ENCODE measurements at places on chromosomes 16 and 17.

DNA sequence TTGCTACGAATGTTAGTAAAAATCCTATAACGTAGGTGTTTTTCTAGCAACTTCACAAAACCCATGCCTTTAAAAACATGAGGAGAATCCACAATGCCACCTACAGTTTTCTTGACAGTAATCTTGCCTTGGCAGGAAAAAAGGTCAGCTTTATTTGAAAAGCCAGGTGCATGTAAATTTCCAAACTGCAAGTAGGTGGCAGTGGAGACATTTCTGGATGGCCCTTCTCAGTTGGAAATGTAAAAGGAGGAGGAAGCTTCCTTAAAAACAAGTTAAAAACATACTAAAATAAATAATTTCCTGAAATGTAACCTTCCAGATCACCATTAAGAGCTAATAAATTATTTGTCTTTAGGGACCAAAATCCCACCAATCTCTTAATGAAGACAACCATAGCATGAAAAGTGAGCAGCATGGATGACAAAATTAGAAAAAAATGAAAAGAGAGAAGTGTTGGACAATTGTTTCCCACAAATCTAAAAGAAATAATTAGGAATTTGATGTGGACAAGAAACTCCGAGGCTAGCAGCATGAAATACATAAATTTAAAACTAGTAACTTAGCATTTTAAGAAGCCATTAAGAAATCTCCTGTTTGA lies 152.2 kb downstream of the SNX11 start:
- no peak for DNase-seq

GRCh38 chr17:64343833-64344637 lies 46.6 kb downstream of the PECAM1 start:
- DNase-seq: peak; percentile 23

- no peak for DNase-seq
These were observed 684.0 kb downstream of the CDH11 start for GRCh38 chr16:64437706-64438324.

GRCh38 chr17:33463887-33464286 lies 170.8 kb upstream of the ASIC2 start:
- no peak for DNase-seq

- no peak for DNase-seq
These were observed 17.9 kb upstream of the SMIM5 start for GRCh38 chr17:75615301-75615700.

- DNase-seq: no peak
These were observed 1.7 kb upstream of the CBX8 start for GRCh38 chr17:79798299-79799173.

- DNase-seq: no peak
These were observed 37.8 kb downstream of the YWHAE start for GRCh38 chr17:1362065-1362848.

GRCh38 chr16:24953721-24954120 lies 61.4 kb downstream of the ARHGAP17 start:
- DNase-seq: no peak

GRCh38 chr16:81036751-81037350 lies 1.2 kb downstream of the ATMIN start:
- no peak for DNase-seq

GRCh38 chr17:41912925-41913324 lies 5.8 kb downstream of the ACLY start:
- DNase-seq: no peak

- DNase-seq: peak; percentile 80
These were observed 23.2 kb upstream of the NTN1 start for GRCh38 chr17:8997994-8998628.

- DNase-seq: no peak
These were observed 87.4 kb downstream of the USP32 start for GRCh38 chr17:60304502-60304901.

GRCh38 chr17:7462474-7463371 lies 16.7 kb downstream of the ZBTB4 start:
- no peak for DNase-seq

GRCh38 chr16:82772215-82772614 lies 145.4 kb downstream of the CDH13 start:
- DNase-seq: no peak

- DNase-seq: no peak
These were observed 8.2 kb downstream of the MIEN1 start for GRCh38 chr17:39722104-39722503.

DNA sequence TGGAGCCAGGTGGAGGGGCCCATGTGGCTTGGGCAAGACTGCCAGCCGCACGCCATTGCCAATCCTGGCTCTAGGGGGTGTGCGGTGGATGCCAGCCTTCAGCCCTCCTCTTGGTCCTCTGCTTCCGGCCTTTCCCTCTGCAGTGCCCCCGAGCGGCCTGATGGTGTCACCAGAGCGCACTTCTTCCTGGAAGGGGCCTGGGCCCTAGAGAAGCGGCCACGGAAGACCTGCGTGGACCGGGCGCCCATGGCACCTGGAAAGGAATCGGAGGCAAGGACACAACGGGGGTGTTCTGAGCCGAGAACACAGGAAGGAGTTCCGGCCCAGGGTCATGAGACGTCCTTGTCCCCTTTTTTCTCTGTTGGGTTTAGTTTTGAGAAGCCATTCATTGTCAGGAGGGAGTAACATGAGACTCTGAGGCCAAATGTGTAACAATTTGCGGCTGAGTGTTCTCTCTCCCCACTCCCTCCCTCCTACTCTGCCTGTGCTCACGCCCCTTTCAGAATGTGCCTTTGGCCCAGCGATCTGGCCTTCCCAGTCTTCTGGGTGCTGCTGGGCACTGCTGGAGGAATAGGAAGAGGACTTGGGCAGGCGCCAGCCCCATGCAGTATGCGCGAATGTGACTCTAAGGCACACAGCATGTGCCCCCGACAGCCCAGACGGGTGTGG lies 92.8 kb downstream of the IRX3 start:
- DNase-seq: no peak

DNA sequence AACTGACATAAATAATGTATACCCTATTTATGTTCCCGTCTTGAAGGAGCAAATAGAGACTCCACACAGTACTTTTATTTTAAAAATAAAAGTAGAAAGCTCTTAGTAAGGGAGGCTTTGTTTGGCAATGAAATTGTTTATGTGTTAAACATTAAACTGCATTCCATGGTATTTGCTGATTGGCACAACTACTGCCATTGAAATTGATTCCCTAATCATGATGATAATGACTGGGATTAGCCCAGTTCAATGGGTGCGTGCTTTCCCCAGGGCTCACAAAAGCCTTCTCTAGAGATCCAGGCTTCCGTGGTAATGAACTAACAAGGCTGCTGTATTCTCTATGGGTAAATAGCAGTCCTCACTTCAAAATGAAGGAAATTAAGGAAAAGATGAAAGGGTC lies 67.5 kb downstream of the GPRC5B start:
- no peak for DNase-seq

DNA sequence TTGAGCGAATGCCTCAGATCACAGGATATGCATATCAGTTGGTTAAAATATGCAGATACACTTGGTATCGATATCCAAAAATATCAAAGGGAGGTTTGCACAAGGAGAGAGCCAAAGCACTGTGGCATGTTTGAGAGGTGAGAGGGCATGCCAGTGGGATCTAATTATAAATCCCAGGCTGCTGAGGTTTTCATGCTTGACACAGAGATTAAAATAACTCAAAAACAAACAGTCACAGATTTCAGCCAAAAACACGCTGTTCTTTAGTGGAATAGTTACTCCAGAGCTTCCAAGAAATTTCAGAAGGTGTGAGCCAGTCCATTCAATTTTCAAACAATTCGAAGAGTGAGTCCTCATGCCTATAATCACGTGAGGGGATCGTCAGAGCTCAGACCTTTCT lies 477.9 kb downstream of the SOX9 start:
- DNase-seq: no peak

- no peak for DNase-seq
These were observed 702.6 kb upstream of the CDH8 start for GRCh38 chr16:62738666-62739460.

GRCh38 chr16:20743591-20743990 lies 2.0 kb upstream of the THUMPD1 start:
- DNase-seq: no peak

DNA sequence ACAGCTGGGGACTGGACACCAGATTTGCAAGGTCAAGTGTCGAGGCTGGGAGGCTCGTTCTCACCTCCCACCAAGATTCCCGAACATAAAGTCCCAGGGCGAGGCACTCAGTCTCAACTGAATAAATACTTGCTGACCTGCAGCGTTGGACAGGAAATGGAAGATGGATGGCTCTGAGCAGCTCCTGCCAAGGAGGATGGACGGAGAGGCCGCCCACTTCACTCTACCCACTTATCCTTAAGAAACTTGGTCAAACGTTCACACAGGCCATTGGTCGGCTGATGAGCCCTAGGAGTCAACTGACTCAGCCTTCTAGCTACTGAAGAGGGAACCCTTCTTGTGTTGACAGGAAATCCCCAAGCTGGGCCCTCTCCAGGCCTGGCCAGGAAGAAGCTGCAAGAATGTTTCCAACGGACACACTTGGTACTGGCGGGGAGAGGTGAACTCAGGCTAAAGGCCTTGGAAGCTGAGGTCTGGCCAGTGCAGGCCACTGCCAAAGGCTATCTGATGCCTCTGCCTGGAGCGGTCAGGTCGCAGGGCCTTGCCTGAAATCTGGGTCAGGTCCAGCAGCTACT lies 50.0 kb downstream of the VAC14 start:
- DNase-seq: no peak

DNA sequence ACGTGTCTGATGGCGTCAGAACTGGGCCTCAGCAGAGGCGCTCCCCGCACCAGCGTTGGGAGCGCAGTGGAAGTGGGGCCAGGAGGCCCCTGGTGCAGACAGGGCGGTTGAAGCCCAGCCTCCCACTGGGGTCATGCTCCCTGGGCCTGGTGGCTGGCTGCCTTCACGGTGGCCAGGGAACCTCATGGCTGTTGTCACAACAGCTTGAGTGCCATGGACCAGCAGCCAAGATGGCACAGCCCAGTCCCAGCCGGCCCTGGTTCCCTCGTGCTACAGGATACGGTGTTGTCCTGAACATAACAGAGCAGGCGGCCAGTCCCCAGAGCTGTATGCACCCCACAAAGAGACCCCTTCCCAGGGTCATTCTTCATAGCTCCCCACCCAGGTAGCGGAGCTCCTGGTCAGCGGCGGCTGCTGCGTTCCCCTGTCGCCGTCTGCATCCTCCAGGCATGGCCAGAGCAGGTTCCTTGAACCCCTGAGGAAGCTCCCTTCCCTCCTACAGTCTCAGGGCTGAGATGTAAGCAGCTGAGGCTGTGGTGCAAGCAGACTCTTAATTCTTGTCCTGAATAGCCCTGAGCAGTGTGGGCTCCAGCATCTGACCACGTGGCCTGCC lies 29.7 kb downstream of the NME3 start:
- DNase-seq: no peak

DNA sequence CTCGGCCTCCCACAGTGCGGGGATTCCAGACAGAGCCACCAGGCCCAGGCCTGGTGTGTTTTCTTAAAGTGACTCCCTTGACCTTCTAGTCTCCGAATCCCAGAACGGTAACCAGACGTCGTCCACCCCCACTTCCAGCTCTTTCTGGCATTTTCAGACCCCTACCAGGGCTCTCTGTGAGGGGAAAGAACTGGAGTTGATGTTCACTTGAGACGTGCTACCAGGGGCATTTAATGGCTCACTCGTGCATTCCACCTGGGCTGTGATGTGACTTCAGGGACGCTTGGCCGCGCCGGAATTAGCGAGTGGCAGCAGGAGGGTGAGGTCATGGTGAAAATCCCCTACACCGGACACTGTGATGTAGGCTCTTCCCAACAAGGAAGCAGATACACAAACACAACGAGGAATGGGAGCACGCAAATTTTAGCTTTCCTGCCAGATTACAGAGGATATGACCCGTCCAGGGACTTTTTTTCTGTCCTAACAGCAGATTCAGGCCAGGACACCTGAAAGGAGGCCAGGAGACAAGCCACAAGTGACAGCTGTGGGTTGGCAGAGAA lies 1.1 kb upstream of the GNA13 start:
- no peak for DNase-seq

DNA sequence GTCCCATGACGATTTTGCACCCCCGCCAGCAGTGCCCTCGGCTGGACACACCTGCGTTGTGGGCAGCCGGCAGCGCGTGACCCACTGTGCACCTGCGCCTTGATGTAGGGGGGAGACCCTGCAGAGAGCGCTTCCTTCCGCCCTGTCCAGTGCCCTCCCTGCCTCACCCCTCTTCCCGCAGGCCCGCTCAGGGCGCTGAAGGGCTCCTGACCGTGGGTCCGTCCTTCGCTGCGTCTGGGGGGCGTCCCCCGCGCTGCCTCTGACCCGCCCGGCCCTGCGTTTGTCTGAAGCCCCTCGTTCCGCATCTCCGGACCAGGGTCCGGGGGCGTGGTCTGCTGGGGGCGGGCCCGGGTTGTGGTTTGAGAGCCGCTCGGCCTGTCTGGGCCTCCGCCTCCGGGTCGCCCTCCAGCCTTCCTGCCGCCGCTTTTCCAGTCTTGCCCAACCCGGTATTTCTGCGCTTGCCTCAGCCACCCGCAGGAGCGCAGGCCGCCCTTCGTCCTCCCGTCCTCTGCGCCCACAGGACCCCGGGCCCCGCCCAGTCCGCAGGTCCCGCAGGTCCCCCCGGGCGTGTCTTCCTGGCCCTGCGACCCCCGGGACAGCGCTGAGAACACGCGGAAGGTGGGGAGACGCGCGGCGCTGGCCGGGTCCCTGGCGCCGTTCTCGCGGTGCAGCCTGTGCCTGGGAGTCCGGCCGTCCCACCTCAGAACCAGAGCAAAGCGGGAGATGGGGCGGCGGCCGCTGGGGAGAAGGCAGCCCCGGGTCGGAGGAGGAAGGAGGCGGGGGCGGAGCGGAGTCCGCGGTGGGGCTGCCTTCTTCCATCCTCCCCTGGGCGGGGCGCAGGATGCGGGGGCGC lies 4.0 kb upstream of the IL17C start:
- DNase-seq: peak; percentile 39

DNA sequence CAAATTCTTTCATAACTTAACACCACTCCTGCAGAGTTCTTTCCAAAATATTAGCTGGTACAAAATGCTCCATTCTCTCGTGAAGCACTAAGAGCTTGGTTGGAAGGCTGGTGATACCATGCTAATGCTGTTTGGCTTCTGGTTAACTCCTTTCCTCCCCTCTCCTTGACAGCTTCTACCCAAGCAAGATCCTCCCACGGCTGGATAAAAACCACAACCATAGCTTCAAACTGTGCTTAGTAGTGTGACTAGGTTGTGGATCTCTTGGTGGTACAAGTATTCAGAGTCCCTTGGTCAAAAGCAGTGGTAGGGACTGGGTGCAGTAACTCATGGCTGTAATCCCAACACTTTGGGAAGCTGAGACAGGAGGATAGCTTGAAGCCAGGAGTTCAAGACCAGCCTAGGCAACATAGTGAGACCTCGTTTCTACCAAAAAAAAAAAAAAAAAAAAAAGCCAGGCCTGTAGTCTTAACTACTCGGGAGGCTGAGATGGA lies 2.3 kb downstream of the PHAF1 start:
- no peak for DNase-seq

- DNase-seq: no peak
These were observed 66.0 kb downstream of the BRIP1 start for GRCh38 chr17:61797283-61797682.

Measured in activated naive CD4-positive, alpha-beta T cell treated with anti-CD3 and anti-CD28 coated beads, Interleukin-2, amount 50 U/mL, for 16 hours (primary cell).